B cell (primary cell): ENCODE measurements at places on chromosomes 13 and 19.

GRCh38 chr19:4662020-4662695 is 8.0 kb downstream of the MYDGF start:
- DNase-seq: no peak

DNA sequence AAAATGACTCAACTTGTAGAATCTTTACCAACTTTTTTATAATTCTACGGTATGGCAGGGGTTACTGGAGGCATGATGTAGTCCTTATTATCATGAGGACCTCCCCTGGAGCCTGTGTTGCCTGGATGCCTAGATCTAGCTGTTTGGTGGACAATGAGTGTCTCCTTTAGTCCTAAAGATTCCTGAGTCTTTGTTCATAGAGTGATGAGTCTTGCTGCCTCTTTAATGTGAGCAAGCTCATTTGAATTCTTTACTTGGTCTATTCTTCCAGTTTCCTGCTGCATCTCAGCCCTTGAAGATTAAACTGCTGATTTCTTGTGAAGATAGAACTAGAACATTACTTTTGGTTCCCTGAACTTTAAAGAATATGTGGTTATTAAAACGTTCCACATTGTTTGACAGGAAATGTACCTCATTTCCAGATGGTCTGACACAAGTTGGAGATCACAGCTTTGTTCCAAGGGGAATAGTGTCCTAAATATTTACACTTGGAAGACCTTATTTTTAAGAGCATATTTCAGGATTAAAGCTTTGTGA is 51.9 kb downstream of the SLAIN1 start:
- no peak for DNase-seq

DNA sequence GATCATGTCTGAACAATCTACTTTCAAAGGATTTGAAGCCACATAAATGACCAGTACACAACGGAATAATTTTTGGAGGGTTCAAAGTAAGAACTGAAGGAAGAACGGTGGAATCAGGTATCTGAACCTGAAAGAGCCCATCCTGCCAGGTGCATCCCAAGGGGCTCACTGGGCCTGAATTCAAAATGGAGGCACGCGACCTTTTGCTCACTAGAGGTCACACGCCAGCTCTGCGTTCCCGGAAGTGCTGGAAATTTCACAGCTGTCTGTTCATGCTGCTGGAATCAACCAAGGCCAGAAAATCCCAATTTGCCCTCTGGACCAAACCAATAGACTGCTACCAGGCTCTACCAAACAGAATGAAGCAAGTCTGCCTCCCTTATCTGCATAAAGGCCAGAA is 4.2 kb upstream of the RASA3 start:
- DNase-seq: no peak

DNA sequence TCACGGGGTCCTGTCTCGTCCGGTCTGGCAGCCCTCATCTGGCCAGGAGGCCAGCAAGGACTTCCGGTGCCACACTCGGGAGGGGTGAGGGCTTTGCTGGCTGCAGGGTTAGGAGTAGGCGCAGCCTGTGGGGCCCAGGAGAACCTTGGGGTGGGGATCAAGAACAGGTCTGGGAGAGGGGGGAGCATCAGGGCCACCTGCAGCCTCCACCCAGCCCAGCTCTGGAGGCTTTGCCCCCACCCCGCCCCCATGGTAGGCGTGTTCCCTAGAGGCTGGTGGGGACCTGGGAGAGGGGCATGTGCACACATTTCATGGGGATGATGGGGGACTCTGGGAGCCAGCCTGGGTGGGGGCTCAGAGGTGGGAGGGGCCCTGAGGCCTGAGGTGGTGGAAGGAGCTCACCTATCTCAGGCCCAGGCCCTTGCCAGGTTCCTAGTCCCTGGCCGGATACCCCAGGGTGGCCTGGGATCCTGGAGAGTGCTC is 23.3 kb downstream of the WTIP start:
- no peak for DNase-seq

DNA sequence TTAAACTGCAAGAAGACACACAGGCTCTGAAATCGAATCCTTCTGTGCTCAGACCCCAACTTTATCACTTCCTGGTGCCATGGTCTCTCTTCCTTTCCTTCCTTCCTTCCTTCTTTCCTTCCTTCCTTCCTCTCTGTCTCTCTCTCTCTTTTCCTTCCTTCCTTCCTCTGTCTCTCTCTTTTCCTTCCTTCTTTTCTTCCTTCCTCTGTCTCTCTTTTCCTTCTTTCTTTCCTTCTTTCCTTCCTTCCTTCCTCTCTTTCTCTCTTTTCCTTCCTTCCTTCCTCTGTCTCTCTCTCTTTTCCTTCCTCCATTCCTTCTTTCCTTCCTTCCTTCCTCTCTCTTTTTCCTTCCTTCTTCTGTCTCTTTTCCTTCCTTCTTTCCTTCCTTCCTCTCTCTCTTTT is 127.2 kb upstream of the CACNA1A start:
- no peak for DNase-seq

GRCh38 chr13:83883061-83883523 is 818 bp upstream of the SLITRK1 start:
- no peak for DNase-seq

DNA sequence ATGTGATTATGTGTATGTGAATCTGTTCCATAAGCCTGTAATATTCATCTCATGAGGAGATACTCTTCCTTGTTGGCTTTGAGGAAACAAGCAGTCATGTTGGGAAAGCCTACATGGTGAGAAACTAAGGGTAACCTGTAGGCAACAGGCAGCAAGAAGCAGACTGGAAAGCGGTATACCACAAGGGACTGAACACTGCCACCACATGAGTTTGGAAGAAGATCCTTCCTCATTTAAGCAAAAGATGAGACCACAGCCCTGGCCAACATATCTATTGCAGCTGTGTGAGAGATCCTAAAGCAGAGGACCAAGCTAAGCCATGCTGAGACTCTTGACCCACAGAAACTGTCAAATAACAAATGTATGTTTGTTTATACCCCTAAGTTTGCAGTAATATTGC is 134.8 kb downstream of the B3GLCT start:
- DNase-seq: no peak

DNA sequence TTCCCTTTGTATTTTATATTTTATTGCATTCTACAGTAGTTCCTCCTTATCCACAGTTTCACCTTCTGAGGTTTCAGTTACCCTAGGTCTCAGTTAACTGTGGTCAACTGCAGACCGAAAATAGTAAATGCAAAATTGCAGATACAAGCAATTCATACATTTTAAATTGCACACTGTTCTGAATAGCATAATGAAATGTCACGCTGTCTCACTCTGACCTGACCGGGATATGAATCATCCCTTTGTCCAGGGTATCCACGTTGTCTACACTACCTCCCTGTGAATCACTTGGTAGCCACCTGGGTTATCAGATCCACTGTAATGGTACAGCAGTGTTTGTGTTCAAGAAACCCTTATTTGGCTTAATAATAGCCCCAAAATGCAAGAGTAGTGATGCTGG is 325.0 kb downstream of the DNAJC15 start:
- no peak for DNase-seq

DNA sequence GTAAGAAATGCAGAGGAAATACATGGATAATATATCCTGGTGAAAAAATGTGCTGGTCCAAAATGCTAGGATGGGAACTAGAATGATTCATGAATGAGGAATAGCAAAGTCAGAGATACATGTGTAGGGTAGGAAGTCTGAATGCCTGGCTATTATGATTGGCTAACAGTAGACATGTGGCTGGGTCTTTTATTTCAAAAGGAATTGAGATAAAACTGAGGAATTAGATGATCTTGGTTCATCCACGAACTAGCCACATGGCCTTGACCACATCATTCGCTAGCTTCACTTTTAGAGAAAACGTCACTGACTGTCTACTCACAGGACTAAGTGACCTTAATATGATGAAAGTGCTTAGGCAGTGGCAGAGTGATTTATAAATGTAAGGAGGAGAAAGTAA is 103.1 kb downstream of the TRPC4 start:
- no peak for DNase-seq

DNA sequence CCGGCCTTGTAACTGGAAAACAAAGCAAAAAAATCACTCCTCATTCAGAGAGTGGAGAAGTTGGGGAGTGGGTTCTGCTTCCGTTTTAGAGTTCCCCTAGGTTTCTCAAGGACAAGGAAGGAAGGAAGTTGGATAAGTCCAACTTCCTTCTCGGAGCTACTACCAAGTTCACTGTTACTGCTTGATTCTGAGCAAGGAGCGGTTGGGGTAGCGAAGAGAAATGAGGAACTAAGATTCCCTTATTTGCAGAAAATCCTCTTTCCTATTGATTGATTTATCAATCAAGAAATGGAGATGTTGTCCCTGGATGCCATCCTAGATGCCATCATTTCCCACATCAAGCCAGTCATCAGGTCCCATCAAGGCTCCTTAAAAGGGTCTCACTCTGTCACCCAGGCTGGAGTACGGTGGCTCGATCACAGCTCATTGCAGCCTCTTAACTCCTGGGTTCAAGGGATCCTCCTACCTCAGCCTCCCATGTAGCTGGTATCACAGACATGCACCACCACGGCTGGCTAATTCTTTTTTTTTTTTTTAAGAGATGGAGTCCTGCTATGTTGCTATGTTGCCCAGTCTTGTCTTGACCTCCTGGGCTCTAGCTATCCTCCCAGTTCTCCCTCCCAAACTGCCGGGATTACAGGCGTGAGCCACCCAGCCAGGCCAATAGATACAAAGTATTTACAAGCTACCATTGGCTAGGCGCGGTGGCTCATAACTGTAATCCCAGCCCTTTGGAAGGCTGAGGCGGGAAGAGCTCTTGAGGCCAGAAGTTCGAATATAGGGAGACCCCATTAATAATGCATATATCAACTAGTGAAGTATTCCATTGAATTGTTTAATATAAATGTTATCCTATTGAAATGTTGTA is 809 bp upstream of the B9D2 start:
- DNase-seq: no peak

- no peak for DNase-seq
Measured at GRCh38 chr13:28055357-28055756, 45.0 kb downstream of the FLT3 start.

- no peak for DNase-seq
Measured at GRCh38 chr19:18870531-18871172, 25.3 kb downstream of the CERS1 start.

DNA sequence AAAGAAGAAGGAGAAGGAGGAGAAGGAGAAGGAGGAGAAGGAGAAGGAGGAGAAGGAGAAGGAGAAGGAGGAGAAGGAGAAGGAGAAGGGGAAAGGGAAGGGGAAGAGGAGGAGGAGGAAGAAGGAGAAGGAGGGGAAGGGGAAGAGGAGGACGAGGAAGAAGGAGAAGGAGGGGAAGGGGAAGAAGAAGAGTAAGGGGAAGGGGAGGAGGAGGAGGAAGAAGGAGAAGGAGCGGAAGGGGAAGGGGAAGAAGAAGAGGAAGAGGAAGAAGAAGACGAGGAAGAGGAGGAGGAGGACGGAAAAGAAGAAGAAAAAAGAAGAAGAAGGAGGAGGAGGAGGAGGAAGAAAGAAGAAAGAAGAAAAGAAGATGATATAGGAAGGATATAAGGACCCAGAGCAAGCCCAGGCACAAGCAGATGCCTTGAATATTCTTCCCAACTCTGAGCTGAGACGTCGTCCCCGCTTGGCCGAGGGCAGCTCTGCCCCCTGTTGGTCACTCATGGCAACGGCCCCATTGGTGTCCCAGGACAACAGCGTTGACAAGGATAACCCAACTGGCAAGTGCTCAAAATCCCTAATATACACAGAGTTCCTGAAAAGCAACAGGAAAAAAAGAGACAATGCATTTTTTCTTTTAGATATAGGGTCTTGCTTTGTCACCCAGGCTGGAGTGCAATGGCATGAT is 30.6 kb upstream of the IGSF23 start:
- DNase-seq: no peak

- DNase-seq: no peak
Measured at GRCh38 chr19:56900573-56901097, 60.1 kb upstream of the PEG3 start.

DNA sequence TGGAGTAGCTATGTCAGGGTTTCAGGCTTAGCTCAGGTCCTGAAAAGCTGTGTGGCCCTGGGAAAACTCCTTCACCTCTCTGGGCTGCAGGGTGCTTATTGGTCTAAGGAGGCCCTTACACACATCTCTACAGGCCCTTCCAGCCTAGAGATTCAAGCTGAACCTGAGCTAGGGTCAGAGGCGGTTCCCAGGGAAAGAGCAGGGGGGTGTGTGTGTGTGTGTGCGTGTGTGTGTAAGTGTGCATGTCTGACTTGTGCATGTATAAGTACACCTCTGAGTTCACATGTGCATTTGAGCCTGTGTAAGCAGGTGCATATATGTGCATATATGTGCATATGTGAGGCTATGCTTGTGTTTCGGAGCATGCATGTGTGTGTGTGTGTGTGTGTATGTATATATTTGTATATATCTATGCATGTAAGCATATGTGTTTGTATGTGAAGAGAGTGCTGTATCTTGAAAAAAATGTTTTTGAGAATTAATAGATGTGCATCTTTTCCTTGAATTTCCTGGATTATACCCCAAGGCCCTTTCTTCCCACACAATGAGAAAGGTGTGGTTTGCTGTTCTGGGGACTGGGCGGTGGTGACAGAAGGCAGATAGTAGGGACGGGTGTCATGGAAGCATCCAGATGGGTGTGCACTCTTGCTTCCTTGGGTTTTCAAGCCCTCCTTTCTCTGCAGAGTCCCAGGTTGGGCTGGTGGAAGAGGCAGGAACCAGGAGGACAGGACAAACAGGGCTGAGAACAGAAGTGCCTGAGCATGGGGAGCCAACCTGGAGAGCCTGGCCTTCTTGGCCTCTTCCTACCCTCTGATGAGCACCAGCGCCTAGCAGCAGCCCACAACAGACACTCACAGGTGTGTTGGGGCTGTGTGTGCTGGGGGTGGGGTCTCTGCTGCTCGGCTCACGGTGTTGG is 150.3 kb upstream of the TSHZ3 start:
- DNase-seq: no peak

DNA sequence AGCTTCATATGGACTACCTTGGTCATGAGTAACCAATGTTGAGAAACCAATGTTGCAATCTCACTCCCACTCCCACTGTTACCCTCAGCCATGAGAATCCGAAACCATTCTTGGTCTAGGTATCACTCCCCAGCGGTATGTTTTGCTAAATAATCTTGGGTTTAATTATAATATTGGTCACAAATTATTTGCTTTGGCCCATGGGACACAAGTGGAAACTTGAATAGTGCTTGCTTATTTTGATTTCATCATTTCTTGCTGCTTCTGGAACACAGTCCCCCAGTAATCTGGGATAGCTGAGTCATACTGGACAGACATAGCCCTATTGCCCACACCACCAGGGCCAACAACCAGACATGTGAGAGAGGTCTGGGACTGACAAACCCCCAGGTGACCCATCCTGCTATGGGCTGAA is 171.6 kb upstream of the IPO5 start:
- DNase-seq: no peak

DNA sequence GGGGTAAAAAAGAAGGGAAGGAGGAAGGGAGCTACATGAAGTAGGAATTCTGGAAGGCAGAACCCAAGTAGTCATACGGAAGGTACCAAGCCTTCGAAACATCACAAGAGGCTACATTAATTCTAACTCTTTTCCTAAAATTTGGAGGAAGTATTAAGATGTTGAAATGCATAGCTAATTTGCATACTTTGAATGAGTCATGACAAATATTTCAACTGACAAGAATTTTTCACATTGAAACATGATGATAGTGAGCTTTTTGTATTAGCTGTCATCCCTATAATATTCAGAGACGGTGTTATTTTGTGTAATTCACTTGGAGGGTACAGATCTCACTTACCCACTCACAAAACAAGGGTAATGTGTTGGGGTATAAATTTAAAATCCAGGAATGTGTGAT is 9.1 kb upstream of the ACOD1 start:
- DNase-seq: no peak

GRCh38 chr19:8044018-8044417 is 8.5 kb upstream of the CCL25 start:
- DNase-seq: no peak
